ENCODE measurements at places on chromosomes 6 and 20.

DNA sequence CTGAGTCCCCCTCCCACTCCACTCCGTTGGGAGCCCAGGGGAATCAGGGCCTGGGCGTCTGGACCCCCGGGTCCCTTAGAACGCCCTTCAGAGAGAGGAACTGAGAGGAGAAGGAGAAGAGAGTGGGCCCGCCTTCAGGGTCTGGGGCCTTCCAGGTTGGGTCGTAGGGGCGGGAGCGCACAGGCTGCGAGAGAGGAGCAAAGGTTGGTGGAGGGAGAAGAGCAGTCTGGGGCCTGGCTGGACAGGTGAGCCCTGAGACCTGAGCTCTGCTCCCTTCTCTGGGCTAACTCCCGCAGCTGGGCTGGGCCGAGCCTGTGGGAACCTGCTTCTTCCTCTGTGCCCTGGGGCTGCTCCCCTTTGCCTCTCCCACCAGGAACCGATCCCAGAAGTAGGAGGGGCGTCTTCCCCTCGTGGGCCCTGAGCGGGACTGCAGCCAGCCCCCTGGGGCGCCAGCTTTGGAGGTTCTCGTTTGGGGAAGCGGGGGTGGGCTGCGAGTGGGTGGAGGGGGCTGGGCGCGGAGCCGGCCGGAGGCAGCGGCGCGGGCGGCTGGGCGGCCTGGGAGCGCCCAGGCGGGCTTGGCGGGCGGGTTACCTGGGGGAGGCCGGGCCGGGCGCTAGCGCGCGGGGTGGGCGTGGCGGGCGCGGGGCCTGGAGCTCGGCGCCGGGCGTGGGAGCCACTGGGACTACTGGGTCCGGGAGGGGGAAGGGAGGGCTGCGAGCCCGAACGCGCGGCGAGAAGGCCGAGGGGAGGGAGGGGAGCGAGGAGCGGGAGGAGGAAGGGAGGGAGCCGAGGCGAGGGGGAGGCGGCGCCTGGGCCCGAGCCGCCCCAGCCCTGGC lies at the start of gene DDR1:
Gene DDR1, plus strand, starts transcription at position 835 of the 836 bp plus-strand sequence. CDS start 4,211 bp downstream, outside the sequence.
- peak; percentile 89 for DNase-seq

GRCh38 chr6:20819774-20820400 lies 285.6 kb downstream of the CDKAL1 start:
- DNase-seq: no peak

DNA sequence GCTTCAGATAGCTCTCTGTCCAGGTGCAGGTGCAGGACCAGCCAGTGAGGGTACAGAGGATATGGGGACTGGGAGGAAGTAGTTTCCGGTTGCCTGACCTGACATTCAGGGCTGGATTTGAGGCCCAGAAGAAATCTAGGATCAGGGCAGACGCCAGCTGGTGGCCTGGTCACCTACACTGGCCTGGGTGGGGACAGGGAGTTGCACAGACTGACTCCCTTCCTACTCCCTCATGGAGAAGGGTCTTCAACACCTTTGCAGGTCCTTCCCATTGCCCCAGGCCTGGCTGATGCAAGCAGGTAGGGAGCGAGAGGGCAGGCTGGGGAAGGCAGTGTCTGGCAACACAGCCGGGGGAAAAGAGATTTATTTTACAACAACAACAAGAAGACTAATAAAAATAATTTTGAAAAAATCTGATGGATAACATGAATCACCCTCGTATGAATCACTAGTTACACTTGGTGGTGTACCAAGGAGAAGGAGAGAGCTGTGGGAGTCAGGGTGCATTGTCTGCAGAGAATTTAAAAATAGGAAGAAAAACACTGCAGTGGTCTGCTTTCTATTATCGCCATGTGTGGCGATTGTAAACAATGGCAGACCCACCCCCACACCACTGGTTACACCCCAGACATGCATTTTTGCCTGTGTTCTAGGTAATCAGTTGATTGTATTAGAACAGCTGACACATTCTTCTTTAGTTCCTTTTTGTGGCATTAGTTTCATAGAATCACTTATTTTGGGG lies 62.3 kb upstream of the SNX9 start:
- no peak for DNase-seq

DNA sequence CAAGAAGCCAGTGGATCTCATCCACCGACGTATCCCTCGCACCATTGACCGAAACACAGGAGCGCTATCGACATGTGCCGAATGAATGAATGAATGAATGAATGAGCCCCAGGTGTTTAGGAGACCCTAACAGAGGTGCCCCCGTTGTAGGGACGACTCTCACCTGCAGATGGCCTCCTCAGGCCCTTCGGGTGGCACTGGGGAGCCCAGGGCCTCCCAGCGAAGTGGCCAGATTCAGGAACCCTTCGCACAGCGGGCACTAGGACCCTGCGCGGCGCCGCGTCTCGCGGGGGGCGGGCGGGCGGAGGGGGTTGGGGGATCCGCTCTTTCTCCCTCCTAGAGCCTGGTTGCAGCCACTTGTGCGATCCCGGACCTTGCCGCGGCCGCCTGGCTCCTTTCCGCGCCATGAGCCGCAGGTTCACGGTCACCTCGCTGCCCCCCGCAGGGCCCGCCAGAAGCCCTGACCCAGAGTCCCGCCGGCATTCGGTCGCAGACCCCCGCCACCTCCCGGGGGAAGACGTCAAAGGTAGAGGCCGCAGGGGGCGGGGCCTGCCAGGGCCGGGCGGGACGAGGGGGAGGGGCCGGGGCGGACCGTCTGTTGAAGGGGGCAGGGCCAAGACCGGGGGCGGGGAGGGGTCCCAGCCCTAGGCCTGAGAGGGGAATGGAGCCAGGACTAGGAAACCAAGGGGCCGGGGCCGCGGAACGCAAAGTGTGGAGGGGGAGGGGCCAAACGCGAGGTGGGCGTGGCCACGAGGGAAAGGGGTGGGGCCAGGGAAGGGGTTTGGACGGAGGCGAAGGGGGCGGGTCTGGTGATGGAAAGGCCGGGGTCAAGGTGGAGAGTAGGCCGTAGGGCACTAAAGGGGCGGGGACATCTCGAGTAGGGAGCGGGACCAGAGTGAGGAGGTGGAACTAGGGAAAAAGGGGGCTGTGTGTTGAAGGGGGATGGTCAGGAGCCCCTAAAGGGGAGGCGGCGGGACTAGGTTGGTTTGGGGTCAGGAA lies 7.4 kb upstream of the SLC12A5 start:
- peak; percentile 49 for DNase-seq

- peak; percentile 69 for DNase-seq
Observed at GRCh38 chr6:152552616-152553209, 84.4 kb downstream of the SYNE1 start.

- no peak for DNase-seq
Observed at GRCh38 chr6:151239603-151240035, at the start of gene AKAP12. TSS of gene AKAP12 (plus strand) at chr6:151239967. CDS start at chr6:151240563, 596 bp downstream.

DNA sequence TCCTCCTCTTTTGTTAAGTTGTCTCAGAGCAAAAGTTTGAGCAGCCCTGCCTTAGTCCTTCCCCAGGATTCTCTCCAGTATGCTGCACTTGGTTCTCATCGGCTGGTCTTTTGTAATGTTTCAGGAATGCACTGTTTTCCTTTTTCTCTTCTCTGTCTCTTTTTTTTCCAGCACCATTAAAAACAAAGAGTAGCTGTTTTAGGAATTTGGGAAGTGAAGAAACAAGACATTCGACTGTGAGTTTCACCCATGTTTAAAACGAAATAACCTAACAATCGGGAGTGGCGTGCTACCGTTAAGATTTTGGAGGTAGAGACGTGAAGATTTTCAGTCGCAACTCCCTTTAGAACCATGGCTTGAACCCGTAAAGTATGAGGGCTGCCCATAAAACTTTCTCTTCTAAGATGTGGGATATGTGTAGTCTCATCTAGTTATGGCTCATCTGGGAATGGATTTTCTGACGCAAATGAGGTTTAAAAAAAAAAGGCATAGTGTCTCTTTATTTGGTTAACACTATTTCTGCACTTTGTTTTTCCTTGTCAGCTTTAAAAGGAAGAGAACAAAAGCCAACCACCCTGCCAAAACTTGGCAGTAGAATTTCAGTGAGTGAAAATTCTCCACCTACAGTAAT lies 35.9 kb upstream of the RAB23 start:
- no peak for DNase-seq

- peak; percentile 45 for DNase-seq
Observed at GRCh38 chr20:44104798-44105517, 82.0 kb downstream of the JPH2 start.

DNA sequence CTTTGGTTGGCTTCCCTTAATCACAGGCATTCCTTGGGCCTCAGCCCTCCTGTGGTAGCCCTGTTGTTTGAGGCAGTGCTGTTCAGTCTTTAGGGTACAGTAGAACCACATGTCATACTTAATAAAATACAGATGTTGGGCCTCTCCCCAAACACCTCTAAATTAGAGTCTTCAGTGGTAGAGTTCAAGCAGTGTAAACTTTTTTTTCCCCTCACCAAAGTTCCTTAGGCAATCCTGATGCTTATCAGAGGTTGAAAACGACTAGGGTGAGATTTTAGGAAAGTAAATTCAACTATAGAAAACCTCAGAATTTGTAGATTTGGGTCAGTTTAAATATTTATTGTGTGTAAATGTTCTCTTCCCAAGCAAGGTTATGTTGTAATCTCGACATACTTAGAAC lies 44.6 kb downstream of the BLTP3A start:
- DNase-seq: no peak

DNA sequence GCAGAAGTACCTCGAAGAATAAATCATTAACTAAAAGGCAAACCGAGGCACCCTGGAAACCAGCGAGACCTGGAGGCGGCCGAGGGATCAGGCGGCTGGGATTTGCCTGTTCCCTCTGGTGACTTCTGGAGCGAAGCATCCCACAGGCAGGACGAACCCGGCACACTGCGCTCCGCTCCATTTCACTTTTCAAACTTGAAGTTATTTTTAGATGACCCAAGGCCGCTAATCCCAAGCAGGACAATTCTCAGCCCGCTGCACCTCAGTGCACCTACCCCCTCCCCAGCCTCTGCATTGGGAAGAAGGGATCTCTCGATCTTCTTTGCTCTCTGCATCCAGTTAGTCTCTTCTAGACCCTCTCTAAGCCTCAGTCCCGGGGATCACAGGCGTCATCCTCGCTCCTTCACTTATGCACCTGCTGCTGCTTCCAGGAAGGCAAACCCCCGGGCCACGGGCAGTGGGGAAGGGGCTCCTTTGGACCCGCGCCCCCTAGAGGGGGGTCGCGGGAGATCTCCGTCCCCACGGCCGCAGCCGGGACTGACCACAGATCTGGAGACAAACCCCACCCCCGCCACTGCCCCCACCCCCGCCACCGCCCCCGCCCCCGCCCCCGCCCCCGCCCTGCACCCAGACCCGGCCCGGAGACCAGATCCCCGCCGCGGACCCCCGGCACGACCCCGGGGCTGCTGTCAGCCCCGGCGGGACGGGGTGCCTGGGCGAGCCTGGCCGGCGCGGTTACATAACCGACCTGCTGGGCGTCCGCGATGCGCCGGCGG lies 636 bp downstream of the RCAN2 start:
- DNase-seq: peak; percentile 23

- DNase-seq: no peak
Observed at GRCh38 chr6:48626421-48626820, 515.4 kb upstream of the PTCHD4 start.

- DNase-seq: no peak
Observed at GRCh38 chr20:3189561-3190131, 14.8 kb downstream of the DDRGK1 start.
